Naive thymus-derived CD4-positive, alpha-beta T cell (primary cell): ENCODE measurements at places on chromosomes 5 and 9. TPM values are rescaled to one million over a fixed set of nuclear protein-coding genes. Genes with fewer than 3 reads are reported as not detected.

DNA sequence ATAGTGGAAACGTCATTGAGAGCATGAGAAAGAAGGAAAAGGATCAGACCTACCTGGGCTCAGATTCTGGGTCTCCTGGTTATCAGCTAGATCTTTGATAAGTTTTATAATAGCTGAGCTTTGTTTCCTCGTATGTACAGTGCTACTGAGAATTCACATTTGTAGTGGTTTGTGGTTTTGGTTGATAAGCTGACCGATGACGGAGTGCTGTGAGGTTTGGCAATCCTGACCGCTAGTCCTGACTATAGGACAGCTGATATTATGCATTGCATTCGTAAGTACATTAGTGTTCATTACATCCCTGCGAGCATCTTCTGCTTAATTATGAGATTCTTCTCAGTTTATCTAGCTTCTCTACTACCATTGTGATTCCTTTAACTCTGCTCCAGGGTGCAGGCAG, 190.7 kb upstream of the SLC27A6 start:
- no peak for DNase-seq

- DNase-seq, result no peak
Observed at GRCh38 chr9:84379740-84380139, 39.2 kb upstream of the SLC28A3 start.

GRCh38 chr5:38753776-38754175, 92.0 kb upstream of the OSMR start:
- DNase-seq, result no peak

- no peak for DNase-seq
Observed at GRCh38 chr5:16740066-16740810, 123.4 kb upstream of the RETREG1 start.

DNA sequence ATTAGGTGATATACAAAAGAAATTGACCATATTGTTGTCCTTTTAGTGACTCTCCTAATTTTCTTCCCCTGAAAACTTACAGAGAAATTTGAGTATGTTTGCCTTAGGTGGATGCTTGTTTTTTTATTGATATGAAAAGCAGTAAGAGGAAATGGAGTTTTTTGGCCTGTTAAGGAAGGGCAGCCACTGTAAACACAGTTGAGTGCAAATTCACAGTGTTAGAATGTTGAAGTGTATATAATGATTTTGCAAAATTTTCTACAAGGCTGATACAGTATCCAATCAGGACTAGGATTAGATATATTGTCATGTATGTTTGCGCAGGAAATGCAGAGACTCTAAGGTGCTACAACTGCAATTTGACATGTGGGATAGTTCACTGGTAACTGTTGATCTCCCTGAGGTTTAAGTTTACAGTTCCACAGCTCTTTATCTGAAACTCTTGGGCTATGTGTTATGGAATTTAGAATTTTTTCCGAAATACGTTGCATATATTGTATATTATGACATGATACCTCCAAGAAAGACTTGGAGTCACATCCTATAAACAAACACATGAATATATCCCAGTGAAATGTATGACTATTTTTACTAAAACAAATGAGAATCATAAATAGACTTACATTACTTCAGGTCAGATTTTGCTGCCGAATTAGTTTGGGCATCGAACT, 62.5 kb downstream of the FXN start:
- no peak for DNase-seq

GRCh38 chr9:132794730-132795380, 83.2 kb downstream of the AK8 start:
- DNase-seq, result no peak

- no peak for DNase-seq
Observed at GRCh38 chr9:34059281-34059680, 10.6 kb upstream of the UBAP2 start.

DNA sequence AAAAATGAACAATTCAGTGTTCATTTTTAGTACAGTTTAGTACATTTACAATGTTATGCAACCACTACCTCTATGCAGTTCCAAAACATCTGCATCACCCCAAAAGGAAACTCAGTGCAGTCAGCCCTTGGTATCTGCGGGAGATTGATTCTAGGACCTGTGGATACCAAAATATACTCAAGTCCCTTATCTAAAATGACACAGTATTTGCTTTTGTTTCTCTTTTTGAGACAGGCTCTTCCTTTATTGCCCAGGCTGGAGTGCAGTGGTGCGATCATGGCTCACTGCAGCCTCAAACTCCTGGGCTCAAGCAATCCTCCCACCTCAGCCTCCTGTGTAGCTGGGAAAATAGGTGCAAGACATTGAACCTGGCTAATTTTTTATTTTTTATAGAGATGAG, 114.0 kb downstream of the PIP5K1B start:
- no peak for DNase-seq

- DNase-seq, result no peak
Observed at GRCh38 chr9:23541976-23542375, 284.1 kb downstream of the ELAVL2 start.

The CENPK gene
- total RNA-seq, result 7.2 TPM

- DNase-seq, result no peak
Observed at GRCh38 chr9:13279284-13280141, at the start of gene MPDZ. Gene MPDZ (minus strand): TSS chr9:13279692. CDS start chr9:13250315, 29,377 bp downstream.

- DNase-seq, result no peak
Observed at GRCh38 chr5:112434641-112435040, 15.6 kb upstream of the EPB41L4A start.

DNA sequence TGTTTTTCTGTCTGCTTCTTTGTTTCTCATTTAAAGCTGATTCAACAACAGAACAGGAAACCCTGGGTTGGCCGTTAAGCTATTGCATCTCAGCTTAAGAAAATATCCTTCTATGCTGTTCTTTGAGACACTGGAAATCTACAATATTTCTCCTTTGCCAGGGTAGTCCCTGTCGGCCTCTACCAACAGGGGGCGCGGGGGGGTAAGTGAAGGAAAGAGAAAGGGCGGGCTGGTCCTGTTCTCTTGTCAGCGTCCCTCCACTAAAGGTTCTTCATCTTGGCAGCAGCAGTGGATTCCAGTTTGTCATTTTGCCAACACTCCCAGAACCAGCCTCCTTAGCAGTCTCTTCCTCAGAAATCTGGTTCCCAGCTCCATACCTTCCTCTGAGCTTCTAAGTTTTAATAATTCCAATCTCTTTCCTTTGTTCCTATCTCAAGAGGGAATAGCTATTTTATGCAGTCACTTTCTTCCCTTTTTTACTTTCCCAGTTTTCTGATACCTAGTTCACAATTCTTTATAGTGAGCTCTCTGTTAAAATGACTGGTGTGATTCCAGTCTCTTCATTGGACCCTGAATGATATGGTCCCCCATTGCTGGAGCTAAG, 222.3 kb downstream of the GLIS3 start:
- DNase-seq, result peak; percentile 2

The HAPLN1 gene
- not detected for total RNA-seq

DNA sequence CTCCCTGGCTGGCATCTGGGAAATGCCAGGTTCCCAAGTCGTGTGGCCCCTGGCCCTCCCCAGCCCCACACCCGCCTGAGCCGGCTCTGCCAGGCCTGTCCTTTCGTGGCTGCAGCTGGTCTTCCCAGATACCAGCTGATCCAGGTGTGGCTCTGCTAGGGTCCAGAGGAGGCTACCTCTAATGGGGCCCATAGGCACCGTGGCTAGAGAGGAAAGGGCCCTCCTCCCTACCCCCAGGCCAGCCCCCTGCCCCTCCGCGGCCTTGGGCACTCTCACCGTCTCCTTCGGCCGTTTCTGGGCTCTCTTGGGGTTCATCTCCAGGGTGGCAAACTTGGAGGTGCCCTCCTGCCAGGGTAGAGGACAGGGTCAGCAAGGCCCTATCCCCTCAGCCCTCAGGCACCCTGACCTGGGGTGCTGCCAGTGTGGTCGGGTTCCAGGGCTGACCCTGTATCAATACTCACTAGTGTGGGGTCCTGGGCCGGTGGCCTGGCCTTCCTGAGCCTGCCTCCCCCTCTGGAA, 17.0 kb downstream of the RALGDS start:
- DNase-seq, result no peak

DNA sequence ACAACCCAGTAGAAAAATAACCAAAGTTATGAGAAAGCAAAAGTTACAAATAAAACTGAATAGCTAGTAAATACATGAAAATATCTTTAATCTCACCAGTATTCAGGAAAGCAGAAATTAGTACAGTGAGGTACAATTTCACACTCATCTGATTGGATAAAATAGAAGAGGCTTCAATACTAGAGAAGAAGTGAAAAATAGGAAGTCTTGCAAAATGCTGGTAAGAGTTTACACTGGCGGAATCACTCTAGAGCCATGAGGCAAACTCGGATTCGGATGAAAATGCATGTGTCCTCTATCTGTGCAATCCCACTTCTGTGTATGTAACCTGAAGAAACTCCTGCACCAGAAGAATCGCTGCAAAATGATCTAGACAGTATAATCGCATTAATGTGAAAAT, 128.9 kb downstream of the CCDC192 start:
- DNase-seq, result no peak

The GLRA1 gene
- not detected for total RNA-seq

The UIMC1 gene
- 51.9 and 56.8 TPM in 2 replicates for total RNA-seq

GRCh38 chr9:137691646-137692351, 73.0 kb downstream of the EHMT1 start:
- no peak for DNase-seq

The SLC6A19 gene
- total RNA-seq, result not detected

DNA sequence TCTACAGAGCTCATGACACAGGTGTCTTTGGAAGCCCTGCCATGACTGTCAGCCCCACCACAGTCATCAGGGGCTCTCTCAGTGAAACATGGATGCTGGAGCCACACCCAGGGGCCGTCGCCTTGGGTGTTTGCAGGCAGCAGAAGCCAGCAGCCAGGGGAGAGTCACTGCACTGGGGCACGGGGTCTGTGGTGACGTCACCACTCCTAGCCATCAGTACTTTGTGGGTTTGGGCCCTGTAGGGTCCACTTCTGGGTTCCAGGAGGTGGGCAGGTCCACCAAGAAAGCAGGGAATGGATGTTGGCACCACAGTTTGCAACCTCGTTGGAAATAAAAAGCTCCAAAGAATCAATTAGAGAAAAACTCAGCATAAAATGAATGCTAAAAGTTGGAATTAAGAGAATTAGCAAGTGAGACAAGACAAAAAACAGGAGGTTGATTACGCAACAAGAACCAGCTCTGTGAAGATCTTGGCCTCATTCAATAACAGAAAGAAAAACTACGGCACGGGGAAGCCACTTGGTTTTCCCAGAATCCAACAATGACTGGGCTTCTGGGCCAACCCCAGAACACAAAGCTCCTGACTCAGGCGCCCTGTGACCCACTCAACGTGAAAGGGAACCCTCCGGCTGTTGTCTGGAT, 34.3 kb downstream of the MED10 start:
- no peak for DNase-seq

The TPRN gene
- total RNA-seq, result 7.1 TPM

The CCNJL gene
- total RNA-seq, result 2.3 TPM

The LIX1 gene
- not detected for total RNA-seq

DNA sequence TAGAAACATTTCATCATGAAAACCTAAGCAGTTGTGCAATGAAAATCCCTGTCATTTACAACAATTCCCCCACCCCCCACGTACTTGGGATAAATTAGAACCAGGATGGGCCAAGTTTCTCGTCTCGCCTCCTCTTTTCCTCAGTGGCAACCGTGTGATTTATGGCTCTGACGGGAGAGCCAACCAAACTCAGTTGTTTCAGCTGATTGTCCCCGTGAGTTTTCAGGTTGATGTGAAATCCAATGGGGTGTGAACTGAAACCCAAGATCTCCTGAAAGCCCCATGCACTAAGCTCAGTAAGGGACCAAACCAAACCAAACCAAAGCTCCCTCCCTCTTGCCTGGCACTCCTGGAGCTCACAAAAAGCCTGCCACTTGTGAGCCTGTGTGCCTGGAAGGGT, 138.7 kb upstream of the SLC24A2 start:
- no peak for DNase-seq

GRCh38 chr5:170466988-170467707, 36.7 kb upstream of the KCNIP1 start:
- no peak for DNase-seq
